ENCODE measurements at places on chromosomes 6 and 20.
A peak's percentile ranks its signal among the peaks of the same experiment; 100 is the strongest.

DNA sequence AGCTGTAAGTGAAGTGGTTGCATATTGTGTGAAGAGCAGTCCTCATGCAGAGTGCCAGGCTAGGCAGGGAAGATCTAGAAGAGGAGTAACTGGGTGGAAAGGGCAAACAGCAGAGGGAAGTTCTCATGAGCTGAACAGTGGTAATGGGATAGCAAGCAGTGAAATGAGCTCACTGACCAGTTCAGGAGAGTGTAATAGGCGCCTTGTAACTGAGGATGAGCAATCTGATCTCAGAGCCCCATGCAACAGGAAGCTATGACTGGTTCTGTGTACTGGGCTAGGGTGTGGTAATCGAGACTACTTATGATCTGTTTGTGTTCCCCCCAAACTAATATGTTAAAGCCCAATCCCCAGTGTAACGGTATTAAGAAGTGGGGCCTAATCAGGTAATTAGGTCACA is 98.6 kb downstream of the RFX6 start:
- DNase-seq = no peak

- DNase-seq = no peak
These were observed 5.3 kb upstream of the CCM2L start for GRCh38 chr20:32004963-32005362.

GRCh38 chr20:52747845-52748284 is 224.3 kb upstream of the TSHZ2 start:
- no peak for DNase-seq

DNA sequence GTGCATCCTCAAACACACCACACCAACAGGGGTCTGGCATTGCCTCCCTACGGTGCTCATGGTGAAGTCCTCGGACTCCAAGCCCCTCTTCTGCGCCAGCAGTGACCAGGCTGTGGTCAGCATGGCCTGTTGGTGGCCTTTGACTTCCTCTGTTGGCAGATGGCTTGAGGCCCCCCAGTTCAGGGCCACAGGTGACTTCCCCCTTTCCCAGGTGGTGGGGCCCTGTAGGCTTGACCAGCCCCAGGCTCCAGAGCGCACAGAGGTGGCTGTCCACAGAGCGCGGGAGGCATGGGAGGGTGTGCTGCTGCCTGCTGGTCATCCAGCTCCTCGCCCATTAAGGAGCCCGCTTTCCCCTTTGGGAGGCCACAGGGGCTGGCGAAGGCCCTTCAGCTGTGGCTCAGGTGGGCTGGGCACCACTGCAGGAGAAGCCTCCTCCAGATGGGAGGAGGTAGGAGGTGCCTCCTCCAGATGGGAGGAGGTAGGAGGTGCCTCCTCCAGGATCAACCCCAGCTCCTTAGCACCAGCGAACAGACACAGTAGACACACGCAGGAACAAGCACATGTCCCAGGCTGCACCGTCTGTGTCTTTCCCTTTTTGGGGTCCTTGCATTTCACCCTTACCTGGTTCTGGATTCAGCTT is 52.1 kb upstream of the BHLHE23 start:
- no peak for DNase-seq

DNA sequence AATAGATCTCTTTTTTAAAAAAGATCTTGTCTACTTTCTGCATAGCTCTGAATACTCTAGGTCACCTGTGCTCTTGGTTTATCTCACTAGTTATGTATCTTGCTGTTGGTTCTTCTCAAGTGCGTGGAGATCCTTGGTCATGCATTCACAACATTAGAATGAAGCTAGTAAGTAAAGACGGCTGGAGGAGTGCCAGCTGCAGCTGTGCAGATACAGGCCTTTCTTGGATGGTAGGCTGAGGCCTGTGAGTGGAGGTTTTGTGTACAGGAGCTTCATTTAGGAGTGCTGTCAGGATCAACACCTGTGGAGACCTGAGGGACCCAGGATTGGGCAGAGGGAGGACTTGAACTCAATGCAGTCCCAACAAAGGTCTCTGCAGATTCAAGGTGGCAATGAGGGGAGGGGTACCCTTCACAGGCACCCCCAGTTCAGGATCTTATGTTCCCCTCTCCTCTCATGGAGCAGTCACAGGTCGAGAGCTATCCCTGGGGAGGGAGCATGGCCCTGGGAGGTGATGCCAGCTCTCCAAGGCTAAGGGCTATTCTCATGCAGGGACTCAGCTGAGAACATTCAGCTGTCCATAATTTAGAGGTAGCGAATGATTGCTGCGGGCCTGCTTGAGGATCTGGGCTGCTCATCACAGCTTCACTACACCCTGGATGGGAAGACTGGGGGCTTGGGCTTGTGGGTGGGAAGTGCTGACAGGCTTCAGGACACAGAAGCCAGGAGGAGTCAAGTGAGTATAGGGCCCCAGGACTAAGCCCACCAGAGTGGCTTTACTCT is 98.9 kb upstream of the ENPP5 start:
- DNase-seq = no peak

DNA sequence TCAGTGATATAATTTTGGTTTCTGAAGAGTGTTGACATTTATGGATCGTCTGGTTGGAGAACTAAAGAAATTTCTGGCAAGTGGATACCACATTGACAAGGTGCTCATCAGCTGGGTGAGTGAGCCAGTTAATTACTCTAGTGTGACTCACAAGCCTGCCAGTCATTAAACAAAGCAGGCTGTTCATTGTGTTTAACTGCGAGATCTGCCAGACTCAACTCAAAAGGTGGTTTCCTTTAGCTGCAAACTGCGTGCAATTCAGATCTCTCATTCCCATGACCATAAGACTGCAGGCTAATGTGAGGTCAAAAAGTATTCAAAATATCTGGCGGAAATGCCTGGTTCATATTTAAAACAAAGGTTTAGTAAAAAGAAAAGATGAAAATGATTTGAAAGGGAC is 32.5 kb upstream of the IYD start:
- no peak for DNase-seq

DNA sequence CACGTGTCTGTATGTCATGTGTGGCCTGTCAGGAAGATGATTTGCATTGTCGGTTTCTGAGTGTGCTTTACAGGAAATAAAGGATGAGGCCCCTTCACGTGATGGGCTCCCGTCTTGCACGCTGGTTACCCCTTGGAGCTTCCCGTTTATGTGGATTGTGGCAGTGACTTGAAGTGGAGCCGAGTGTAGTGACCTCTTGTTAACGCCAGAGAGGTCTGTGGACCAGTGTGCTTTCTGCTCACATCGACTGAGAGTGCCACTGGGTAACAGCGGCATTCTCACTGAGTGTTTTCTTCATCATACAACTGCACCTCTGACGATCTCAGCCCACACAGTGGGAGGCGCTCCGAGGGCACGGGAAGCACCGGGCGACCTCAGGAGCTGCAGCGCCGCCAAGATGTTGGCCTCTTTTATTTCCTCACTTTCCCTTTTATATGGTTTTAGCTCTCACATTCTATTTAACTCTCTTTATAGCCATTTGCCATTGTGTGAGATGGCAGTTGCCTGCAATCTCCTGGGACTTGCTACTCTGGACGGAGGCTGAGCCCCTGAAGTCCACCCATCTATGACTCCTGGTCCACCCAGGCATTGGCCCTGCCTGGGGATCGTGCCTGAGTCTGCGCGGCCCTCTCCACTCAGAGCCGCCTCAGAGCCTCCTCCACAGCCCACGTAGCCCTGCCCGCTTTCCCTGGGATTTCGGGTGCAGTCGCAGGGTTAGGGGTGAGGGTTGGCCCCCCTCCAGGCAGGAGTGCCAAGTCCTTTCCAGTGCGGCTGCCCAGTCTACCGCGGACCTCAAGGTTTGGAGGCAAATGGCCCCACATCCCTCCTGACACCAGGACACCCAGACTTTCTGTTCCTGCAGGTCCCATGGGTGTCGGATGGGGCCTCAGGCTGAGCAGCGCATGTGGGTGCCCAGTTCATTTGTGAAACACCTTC is 238.9 kb downstream of the ERMARD start:
- DNase-seq = no peak

GRCh38 chr20:37944456-37944981 is 41.6 kb downstream of the VSTM2L start:
- DNase-seq = no peak

DNA sequence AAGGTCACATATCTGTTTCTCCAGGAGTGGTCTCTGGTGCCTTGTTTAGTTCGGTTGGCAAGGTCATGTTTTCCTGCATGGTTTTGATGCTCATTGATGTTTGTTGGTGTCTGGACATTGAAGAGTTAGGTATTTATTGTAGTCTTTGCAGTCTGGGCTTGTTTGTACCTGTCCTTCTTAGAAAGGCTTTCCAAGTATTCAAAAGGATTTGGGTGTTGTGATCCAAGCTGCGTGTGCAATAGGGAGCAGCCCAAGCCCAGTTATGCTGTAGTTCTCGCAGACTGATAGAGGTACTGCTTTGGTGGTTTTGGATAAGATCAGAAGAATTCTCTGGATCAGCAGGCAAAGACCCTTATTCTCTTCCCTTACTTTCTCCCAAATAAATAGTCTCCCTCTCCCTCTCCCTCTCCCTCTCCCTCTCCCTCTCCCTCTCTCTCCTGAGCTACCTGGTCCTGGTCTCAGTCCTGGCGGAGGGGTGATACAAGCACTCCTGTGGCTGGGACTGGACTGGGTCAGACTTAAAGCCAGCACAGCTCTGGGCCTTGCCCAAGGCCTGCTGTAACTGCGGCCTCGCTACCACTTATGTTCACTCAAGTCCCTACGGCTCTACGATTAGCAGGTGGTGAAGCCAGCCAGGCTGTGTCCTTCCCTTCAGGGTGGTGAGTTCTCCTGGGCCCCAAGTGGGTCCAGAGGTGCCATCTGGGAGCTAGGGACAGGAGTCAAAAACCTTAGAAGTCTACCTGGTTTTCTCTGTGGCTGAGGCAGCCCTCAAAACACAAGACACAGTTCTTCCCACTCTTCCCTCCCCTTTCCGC is 27.3 kb upstream of the GRM4 start:
- no peak for DNase-seq

- no peak for DNase-seq
These were observed 103.8 kb downstream of the DLL1 start for GRCh38 chr6:170186941-170187668.

DNA sequence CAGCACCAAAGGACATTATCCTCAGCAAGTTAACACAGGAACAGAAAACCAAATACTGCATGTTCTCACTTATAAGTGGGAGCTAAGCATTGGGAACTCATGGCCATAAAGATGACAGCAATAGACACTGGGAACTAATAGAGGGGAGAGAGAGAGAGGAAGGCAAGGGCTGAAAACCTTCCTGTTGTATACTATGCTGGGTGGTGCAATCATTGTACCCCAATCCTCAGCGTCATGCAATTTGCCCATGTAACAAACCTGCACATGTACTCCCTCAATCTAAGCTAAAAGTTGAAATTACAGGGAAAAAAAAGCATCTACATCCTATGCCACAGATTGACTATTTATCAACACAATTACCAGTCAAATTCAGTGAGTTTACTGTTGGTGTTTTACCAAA is 20.0 kb upstream of the VNN1 start:
- DNase-seq = no peak

- no peak for DNase-seq
These were observed 318.9 kb downstream of the BTBD9 start for GRCh38 chr6:38320843-38321242.

DNA sequence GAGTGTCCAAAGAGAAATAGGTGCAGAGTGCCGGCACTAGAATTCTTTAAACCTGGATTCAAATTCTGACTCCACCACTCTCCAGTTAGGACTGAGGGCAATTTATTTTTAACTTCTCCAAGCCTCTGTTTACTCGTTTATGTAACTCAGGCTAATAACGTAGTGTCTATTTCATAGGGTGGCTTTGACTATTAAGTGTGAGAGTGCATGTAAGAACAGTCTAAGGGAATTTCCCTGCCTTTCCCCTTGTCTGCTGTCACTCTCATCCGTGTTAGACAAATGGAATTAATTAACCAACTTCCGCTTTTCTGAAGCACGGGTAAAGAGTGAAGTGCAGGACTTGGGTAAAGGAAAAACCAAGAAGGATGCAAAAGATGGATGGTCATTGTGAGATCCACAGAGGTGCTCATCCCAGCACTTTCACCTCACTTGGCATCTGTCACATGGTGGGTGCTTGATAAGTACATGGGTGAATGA is 4.1 kb upstream of the ZKSCAN8 start:
- DNase-seq = peak; percentile 16

- no peak for DNase-seq
These were observed 424.2 kb downstream of the FOXA2 start for GRCh38 chr20:22160101-22160652.

DNA sequence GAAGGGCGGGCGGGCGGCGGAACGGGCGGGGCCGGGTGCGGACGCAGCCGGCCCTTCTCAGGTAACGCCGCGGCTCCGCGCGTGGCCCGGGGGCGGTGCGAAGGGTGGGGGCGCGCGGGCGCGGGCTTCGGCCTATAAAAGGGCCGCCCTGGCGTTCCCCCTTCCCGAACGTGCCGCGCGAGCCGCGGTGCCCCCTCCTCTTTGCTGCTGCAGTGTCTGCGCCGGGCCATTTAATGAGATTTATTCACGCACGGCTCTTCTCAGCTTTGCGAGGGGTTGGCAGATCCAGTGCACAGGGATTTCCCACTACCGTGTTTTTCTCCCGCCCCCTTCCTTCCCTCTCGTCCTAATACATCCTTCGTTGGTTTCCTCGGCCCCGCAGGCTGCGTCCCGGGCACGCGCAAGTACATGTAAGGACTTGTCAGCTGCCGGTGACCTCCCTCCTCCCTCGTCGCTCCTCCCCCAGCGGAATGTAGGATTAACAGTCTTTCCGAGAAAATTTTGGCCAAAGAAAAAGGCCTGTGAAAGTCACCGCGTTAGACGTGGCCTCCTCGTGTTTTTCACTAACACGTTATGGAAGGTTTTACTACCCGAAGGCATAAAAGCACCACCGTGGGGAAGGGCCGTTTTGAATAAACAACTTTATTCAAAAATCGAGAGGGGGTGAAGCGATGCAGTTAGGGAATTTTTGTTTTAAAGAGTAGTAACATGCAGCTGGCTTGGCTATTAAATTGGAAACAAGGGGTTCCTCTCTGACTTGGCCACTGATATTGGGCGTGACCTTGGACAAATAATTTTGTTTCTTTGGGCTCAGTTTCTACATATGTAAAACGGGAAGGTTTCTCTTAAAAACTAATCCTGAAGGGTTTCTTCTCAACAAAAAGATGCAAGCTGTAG is 966 bp upstream of the REV3L start:
- peak; percentile 77 for DNase-seq

DNA sequence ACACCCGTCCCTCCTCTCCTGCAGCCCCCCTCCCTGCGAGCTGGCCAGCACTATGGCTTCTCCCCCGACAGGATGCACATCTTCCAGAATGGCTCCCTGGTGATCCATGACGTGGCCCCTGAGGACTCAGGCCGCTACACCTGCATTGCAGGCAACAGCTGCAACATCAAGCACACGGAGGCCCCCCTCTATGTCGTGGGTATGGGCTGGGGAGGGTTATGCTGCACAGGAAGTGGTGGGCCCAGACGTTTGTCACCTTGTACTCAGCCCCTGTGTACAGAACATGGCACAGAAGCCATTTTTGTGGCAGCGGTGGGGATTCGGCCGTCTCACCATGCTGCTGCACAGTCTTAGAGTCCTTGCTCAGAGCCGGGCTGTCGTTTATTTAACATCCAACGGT is 29.0 kb upstream of the SRF start:
- DNase-seq = no peak

DNA sequence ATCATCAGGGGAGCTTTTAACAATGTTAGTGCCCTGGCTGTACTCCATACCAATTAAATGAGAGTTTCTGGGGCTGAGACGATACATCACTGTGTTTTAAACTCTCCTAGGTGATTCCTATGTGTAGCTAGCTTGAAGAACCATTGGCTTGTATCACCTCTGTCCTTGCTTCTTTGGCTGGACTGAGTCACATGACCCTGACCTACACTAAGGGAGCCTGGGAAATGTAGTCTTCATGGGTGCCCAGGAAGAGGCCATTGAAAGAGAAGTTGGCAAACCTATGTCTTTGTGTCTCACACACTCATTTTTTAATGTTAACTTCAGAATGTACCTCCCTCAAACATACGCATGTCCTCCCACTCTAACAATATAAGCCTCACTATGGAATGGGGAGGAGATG is 506.6 kb downstream of the DHX35 start:
- no peak for DNase-seq

GRCh38 chr6:99434702-99435530 is 9.8 kb upstream of the PNISR start:
- no peak for DNase-seq
